ENCODE measurements at places on chromosomes 6 and 20. TPM values are rescaled to one million over a fixed set of nuclear protein-coding genes. Genes with fewer than 3 reads are reported as not detected.

Gene SIRPG
- total RNA-seq = not detected

Gene HAO1
- total RNA-seq = not detected

Gene RIMS1
- total RNA-seq = 6.0 TPM

Gene SPATS1
- total RNA-seq = not detected

Gene CD24
- total RNA-seq = 377 TPM

Gene TAAR2
- total RNA-seq = not detected

Gene OPRM1
- not detected for total RNA-seq

Gene FAM83B
- total RNA-seq = 12.2 TPM

Gene CDSN
- total RNA-seq = not detected

Gene PHACTR1
- 2.0 TPM for total RNA-seq

Gene BMP5
- 4.9 TPM for total RNA-seq

Gene SLPI
- total RNA-seq = not detected

Gene SIRPD
- total RNA-seq = not detected

Gene DSP
- total RNA-seq = 171 TPM

Gene ERVFRD-1
- 0.23 TPM for total RNA-seq

Gene POM121L2
- 0.07 TPM for total RNA-seq

Gene NUS1
- total RNA-seq = 30.2 TPM

Gene SAMD3
- 0.38 TPM for total RNA-seq

Gene FOXS1
- total RNA-seq = 2.5 TPM

Gene LRP11
- 17.2 TPM for total RNA-seq

Gene EBF4
- total RNA-seq = 78.8 TPM

Gene GINS1
- 13.7 TPM for total RNA-seq

Gene CAGE1
- total RNA-seq = 0.09 TPM

Gene EDN3
- 17.6 TPM for total RNA-seq

Gene SLC22A3
- total RNA-seq = 1.2 TPM

Gene DEFB132
- not detected for total RNA-seq

Gene HCK
- total RNA-seq = not detected

Gene BAG2
- 4.5 TPM for total RNA-seq

Gene KCNQ2
- total RNA-seq = 11.8 TPM

Gene NT5E
- 0.23 TPM for total RNA-seq

Gene NXT1
- 24.8 TPM for total RNA-seq

Gene PLEKHG1
- total RNA-seq = 69.3 TPM

Gene THBD
- 0.82 TPM for total RNA-seq

Gene TMEM74B
- total RNA-seq = 1.1 TPM

Gene POPDC3
- total RNA-seq = 10.1 TPM

Gene ARHGAP40
- 0.54 TPM for total RNA-seq

Gene ARMC12
- 4.9 TPM for total RNA-seq

Gene RNF114
- total RNA-seq = 54.5 TPM

Gene FOXQ1
- 0.53 TPM for total RNA-seq

Gene FNDC11
- total RNA-seq = 0.86 TPM

Gene TUBB2B
- 121 TPM for total RNA-seq

Gene MOXD1
- 110 TPM for total RNA-seq

Gene KCNK5
- 2.9 TPM for total RNA-seq

Gene SOBP
- 7.6 TPM for total RNA-seq
